ENCODE measurements at places on chromosomes 2 and 18.

DNA sequence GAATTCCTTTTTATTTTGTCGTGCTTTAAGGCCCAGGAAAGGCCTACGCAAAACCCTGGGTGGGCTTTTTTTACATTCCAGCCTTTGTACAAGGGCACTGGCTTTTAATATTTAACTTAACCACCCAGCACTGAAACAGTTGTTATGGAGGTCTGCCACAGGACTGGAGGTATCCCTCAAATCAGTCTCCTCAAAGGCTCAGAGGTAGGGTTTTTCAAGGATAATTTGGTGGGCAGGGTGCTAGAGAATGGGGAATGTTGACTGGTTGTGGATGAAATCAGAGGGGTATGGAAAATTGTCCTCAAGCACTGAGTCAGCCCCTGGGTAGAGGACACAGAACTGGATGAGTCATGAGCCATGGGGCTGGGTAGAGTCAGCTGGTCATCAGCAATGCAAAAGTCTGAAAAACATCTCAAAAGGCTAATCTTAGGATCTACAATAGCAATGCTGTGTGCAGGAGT lies 443.1 kb downstream of the THSD7B start:
- H3K36me3 ChIP-seq: no peaks in the 10 kb centered on the region
- no peak for DNase-seq
- H3K4me1 ChIP-seq: peaks cover 2% of the 10 kb centered on the region
- no peaks in the 10 kb centered on the region for H3K27me3 ChIP-seq

DNA sequence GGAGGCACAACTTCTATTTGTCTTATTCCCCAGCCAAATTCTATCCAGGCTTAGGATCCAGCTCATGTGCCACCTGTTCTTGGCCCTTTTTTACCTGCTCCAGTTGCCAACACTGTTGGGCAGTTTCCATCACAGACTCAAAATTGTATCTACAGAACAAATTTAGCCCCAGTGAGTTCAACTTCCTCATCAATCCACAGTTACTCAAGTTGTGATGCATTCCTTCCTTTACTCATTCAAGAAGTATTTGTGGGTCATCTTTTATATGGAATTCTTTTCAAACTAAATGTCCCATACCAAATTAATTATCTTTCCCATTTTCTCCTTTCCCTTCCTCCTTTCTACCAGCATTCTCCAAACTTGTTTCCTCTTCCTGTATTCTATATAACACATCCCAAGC lies 12.7 kb upstream of the DDX18 start:
- no peaks in the 10 kb centered on the region for H3K27me3 ChIP-seq
- no peak for DNase-seq
- no peak overlapping the region for H3K27ac ChIP-seq
- no peaks in the 10 kb centered on the region for H3K36me3 ChIP-seq

DNA sequence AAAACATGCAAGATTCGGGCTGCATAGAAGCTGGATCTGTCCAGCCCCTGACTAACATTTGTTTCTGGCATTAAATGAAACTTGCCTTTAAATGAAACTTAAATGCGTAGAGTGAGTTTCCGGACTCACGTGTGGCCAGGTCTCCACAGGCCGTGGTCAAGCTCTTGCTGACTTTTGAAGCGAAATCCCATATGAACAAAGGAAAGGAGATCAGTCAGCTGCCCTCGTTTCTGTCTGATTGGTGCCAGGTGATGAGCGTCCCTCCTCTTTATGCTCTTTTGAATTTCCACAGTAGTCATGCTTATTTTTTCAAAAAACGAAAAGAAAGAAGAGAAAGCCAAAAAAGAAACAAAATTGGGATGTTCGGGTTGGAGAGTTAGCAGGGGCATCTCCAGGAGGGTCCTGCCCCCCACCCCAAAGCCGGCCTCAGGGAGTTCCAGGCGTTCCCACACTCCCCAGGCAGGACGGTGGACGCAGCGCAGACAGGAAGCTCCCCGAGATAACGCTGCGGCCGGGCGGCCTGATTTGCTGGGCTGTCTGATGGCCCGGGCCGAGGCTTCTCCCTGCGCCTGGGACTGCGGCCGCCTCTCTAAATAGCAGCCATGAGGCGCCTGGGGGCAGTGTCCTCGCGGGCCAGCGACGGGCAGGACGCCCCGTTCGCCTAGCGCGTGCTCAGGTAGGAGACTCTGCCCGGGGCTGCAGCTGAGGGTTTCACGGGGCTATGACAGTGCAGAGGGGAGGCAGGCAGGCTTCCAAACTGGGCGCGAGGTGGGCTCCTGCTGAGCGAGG lies at the start of gene COLEC11:
Gene COLEC11 (plus strand): TSS at position 620 of the 789 bp plus-strand sequence. CDS start 9,229 bp downstream, outside the sequence.
- 0 out of 2 replicates have a peak, but pooled peaks cover 1% of the 10 kb centered on the region for H3K4me1 ChIP-seq
- DNase-seq: no peak
- no peak within 1 kb of the TSS for H3K27ac ChIP-seq
- H3K36me3 ChIP-seq: no peaks in the 10 kb centered on the region

DNA sequence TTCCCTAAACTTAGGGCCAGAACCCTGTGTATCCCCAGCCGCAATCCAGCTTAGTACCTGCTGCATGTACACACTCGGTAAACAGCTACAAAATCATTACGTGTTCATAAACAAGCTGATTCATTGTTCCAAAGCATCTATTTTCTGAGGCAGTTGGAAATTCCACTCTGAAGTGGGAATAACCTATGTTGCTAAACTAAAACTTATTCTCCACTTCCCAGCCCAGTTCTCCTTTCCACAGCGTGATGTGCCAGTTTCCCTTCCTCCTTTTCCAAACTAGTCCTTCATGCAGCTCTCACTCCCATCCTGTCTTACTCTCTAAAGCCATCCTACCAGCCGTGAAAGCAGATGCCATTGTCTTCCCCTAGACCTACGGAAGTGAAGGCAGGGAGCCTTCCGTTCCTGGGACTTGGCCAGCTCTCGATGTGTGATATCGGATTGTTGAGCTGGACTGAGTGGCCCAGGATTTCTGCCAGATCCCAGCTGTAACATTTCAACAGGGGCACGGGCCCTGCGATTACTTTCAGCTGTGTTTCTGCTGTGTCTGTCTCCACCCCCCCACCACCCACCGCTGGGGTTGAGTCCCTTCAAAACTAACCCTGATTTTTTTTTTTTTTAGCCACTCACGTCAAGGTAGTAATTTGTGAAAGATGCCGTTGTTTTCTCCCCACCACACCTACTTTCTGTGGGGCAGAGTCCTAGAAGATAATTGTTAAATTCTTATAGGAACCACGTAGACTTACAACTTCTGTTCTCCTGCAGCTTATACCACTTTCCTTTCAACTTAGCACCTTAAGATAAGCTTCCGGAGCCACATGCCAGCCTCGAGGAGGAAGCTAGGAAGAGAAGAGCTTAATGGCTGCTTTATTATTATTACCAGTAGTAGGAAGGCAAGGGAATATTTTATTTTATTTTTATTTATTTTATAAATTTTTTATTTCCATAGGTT lies 100.9 kb downstream of the CRIM1 start:
- H3K4me3 ChIP-seq: no peak overlapping the region
- DNase-seq: no peak
- peaks cover 8% of the 10 kb centered on the region for H3K4me1 ChIP-seq
- H3K27ac ChIP-seq: no peak overlapping the region

DNA sequence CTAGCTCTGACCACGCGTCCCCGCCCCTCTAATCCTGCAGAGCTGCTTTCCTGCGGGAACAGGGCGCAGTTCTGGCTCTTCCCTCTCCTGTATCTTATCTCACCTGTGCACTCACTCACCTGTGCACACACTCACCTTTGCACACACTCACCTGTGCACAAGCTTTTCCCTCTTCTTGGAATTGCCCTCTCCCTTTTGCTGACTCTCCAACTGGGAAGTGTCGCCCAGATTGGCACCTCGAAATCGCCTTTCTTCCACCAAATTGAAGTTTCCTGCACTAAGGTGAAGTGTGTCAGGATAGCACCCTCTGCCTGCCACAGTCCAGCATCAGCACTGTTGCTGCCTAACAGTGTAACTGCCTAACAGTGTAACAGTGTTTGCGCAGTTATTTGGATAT lies 566 bp upstream of the CMPK2 start:
- no peaks in the 10 kb centered on the region for H3K36me3 ChIP-seq
- peak overlapping the region; percentile 53 for H3K4me3 ChIP-seq
- H3K27me3 ChIP-seq: peaks cover 15% of the 10 kb centered on the region
- H3K4me1 ChIP-seq: peaks cover 1% of the 10 kb centered on the region
- no peak for DNase-seq
- H3K27ac ChIP-seq: no peak overlapping the region

GRCh38 chr18:78113136-78113939 lies 863.7 kb downstream of the GALR1 start:
- DNase-seq: no peak
- H3K4me3 ChIP-seq: no peak overlapping the region
- H3K27ac ChIP-seq: no peak overlapping the region
- H3K36me3 ChIP-seq: no peaks in the 10 kb centered on the region
- no peaks in the 10 kb centered on the region for H3K4me1 ChIP-seq
- no peaks in the 10 kb centered on the region for H3K27me3 ChIP-seq

GRCh38 chr2:36330473-36331395 lies 24.8 kb upstream of the CRIM1 start:
- no peaks in the 10 kb centered on the region for H3K4me1 ChIP-seq
- no peak overlapping the region for H3K27ac ChIP-seq

GRCh38 chr18:53946594-53946993 lies 277.9 kb downstream of the MBD2 start:
- H3K4me1 ChIP-seq: no peaks in the 10 kb centered on the region
- H3K27me3 ChIP-seq: no peaks in the 10 kb centered on the region
- no peak overlapping the region for H3K4me3 ChIP-seq
- no peak overlapping the region for H3K27ac ChIP-seq
- no peak for DNase-seq

DNA sequence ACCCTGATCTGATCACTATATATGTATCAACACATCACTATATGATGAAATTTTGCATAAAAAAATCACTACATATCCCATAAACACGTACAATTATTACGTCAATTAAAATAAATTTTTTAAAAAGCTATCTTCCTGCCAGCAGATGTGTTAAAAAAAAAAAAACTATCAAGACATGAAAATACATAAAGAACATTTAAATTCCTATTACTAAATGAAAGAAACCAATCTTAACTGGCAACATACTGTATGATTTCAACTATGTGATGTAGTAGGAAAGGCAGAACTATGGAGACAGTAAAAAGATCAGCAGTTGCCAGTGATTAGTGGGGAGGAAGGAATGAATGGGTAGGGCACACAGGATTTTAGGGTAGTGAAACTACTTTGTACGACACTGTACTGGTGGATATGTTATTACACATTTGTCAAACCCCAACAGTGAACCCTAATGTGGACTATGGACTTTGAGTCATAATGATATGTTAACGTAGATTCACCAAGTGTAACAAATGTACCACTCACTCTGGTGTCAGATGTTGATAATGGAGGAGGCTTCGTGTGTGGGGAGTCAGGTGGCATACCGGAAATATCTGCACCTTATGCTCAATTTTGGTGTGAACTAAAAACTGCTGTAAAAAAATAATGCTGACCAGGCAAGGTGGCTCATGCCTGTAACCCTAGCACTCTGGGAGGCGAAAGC lies 27.4 kb downstream of the USP34 start:
- no peak overlapping the region for H3K27ac ChIP-seq
- H3K36me3 ChIP-seq: no peaks in the 10 kb centered on the region
- H3K4me1 ChIP-seq: peaks cover 3% of the 10 kb centered on the region
- no peak overlapping the region for H3K4me3 ChIP-seq
- no peaks in the 10 kb centered on the region for H3K27me3 ChIP-seq
- DNase-seq: no peak

GRCh38 chr2:197209742-197210408 lies 100.7 kb downstream of the ANKRD44 start:
- H3K4me1 ChIP-seq: no peaks in the 10 kb centered on the region
- H3K27ac ChIP-seq: no peak overlapping the region
- no peaks in the 10 kb centered on the region for H3K27me3 ChIP-seq
- no peak for DNase-seq

DNA sequence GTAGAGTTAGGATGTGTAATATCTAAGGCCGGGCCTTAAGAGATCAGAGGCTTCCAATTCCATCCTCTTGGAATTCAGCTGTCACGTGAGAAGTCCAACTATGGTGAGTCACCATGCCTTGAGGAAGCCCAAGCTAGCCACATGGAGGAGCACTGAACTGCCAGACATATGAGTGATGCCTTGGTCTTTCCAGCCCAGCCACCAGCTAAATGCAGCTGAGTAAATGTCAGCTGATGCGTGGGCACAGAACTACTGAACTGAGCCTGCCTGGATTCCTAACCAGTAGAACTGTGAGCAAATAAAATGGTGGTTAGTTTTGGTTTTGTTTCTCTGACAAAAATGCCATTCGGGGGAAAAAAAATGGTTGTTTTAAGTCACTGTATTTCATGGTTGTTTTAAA lies 153.7 kb upstream of the SERTAD2 start:
- H3K27ac ChIP-seq: no peak overlapping the region
- no peaks in the 10 kb centered on the region for H3K36me3 ChIP-seq
- no peaks in the 10 kb centered on the region for H3K27me3 ChIP-seq
- H3K4me3 ChIP-seq: no peak overlapping the region

DNA sequence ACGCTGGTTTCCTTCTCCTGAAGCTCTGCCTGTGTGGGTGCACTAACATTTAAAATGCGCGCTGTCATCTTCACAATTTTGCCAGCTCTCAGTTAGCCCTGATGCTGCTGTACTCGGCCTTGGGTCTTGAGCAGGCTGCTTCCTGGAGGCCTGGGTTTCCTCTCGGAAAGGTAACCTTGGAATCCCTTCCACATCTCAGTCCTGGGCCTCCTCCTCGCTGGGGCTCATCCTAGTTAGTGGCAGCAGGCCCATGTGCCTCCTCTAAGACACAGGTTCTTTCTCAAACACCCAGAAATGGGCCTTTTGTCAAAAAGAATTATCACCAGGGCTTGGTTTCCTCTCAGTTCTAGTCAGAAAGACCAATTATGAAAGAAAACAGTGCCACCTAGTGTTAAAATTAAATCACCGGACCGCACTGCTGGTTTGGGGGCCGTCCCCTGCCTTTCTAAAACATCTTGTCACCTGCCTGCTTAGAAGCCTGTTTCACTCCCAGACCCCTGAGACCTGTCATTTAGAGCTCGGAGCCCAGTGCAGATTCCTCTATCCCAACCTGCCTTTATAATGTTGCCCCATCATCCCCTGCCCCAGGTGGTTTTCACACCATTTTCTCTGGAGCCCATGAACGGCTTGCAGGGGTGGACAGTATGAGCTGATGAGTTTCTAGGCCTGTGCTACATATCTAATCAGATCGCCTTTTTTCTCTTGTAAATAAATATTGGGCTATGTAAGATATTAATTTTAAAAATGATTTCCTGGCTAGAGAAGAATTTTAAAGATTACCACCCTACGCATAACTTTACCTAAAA lies 42.4 kb downstream of the HK2 start:
- no peaks in the 10 kb centered on the region for H3K4me1 ChIP-seq

DNA sequence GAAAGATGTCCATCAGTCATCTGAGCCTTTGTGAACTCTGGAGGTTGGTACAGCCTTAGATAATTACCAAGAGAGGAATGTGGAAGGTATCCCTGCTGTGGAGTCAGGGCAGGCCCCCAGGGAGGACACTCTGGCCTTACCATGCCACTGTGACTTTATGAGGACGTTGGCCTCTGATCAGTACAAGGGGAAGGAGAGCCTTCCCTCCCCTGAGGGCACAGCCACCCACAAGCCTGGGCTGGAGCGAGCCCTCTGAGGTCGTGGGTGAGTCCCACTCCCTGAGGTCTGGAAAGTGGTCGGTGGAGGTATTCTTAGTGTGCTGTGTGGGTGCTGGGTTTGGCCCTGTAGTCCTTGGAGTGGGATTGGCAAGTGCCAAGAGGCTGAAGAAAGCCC lies 91.6 kb downstream of the STPG4 start:
- no peak overlapping the region for H3K4me3 ChIP-seq
- DNase-seq: no peak
- no peak overlapping the region for H3K27ac ChIP-seq
- H3K4me1 ChIP-seq: 0 out of 2 replicates have a peak, but pooled peaks cover 2% of the 10 kb centered on the region
- H3K27me3 ChIP-seq: no peaks in the 10 kb centered on the region

Data from iPS DF 6.9 (cell line).